Hematopoietic multipotent progenitor cell treated with erythropoietin and hydrocortisone succinate and interleukin-3 and kit ligand, for 6 days (in vitro differentiated cells): ENCODE measurements at places on chromosomes 12 and 14.

DNA sequence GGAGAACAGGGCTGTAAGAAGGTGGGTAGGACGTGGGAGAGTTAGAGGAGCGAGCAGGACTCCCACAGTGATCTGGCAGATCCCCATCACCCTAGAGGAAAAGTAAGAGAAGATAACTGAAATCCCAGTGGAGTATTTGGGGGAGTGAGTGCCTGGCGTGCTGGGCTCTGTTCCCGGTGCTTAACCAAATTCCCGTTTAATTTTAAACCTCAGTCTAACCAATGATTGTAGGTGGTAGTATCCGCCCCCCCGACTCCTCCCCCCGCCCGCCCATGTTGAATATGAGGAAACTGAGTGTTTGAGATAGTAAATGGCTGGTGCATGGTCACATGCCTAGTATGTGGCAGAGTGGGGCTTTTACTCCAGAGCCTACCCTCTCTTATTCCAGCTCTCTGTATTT, 1.2 kb downstream of the TARBP2 start:
- DNase-seq, result no peak

- no peak for DNase-seq
These were observed 25.9 kb downstream of the SPX start for GRCh38 chr12:21551841-21552465.

- no peak for DNase-seq
These were observed 19.9 kb downstream of the ZNF605 start for GRCh38 chr12:132936163-132936562.

DNA sequence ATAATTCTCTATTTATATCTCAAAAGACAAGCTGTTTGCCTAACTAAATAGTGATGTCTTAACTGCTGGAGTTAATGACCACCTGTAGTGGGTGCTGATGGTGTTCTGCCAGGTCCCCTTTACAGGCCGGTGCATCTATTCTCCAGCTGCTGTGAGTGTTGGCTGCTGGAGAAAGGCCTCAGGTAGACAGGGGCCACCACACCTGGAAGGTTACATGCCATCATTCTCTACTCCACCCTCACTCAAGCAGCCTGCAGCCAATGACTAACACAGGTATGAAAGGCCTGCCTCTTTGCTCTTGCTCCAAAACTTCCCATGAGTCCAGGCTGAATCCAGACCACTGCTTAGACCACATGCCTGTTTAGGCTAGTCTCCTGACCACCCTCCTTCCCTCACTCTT, 73.9 kb downstream of the RPS6KA5 start:
- no peak for DNase-seq

DNA sequence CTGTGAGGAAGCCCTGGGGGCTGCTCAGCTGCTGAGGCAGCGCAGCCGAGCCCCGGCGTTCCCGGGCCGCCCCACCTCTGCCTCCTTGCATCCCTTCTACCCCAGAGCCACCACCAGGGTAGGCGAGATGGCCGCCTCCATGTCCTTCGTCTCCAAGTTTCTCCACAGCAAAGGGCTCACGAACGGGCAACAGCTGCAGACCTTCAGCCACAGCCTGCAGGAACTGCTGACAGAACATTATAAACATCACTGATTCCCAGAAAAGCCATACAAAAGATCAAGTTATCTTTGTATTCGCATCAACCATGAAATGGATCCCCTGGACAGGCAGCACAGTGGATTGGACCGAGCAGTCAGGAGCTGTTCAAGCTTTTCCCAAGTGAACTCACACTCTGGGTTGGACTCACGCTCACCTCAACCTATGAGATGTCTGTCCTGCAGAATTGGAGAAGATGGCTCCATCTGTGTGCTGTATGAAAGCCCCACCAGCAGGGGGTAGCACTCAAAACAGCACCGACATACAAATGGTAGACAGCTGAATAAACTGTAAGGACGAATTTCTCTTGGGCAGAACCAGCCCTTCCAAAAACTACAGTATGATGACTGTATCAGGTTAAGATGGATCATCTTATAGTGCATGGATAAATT, 19.4 kb upstream of the A2M start:
- DNase-seq, result peak; percentile 10

DNA sequence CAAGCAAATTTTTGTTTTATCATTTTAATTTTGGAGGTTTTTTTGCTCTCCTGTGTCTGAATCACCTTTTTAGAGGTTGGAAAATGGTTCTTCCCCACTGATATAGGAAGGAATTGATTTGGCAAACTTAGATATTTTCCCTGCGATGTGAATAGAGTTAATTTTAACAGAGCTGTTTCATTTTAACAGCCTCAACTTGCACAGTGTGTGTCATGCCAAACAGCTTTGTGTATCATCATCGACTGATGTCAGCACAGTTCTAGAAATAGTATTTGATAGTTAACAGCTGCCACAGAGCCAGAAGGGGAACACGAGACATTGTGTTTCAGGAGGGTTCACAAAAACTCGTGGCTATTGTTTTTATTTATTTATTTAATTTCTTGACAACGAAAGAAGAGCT, 243.1 kb upstream of the FOXN3 start:
- no peak for DNase-seq

DNA sequence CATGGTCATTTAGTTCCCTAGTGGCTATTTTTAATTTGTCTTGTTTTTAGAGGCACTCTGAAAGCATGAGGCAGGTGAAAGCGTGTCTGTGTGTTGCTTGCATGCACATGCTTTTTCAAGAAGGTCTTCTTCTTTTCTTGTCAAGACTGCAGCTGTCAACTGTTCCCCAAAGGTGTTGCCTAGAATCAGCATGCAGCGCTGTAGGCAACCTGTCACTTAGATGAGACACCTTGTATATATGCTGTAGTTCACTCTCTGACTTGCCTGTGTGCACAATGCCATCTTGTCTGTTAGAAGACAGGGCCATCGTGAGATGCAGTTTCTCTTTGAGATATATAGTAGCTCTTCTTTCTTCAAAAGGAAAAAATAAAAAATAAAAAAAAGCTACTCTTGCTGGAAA, 885.7 kb downstream of the DIO2 start:
- DNase-seq, result no peak

DNA sequence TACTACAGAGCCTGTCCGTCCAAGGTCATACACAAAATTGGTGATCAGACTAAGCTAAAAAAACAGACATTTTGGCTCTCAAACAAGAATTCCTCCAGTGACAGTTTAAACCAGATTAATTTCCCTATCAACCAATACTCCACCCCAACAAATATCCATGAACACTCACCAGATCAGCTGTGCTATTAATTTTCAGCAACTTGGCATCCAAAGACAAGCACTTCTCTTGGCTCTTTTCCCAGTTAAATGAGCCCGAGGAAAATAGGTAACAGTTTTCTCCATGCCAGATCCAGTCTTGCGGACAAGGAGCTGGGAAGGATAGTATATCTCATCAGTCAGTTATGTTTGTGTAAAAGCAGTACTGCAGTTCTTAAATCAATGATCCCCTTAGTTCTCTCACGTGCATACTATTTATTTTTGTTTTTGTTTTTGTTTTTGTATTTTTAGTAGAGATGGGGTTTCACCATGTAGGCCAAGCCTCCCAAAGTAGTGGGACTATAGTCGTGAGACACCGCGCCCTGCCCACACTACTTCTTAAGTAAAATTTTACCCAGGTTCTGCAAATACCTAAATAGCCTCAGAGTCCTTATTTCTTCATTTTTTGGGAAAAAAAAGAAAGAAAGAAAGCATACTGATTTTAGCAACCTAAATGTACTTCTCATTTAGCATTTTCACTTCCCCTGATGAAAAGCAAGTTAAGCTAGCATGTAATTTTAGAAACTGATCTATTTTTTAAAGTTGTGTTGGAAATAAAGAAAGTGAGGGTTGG, 11.1 kb downstream of the OLR1 start:
- no peak for DNase-seq

DNA sequence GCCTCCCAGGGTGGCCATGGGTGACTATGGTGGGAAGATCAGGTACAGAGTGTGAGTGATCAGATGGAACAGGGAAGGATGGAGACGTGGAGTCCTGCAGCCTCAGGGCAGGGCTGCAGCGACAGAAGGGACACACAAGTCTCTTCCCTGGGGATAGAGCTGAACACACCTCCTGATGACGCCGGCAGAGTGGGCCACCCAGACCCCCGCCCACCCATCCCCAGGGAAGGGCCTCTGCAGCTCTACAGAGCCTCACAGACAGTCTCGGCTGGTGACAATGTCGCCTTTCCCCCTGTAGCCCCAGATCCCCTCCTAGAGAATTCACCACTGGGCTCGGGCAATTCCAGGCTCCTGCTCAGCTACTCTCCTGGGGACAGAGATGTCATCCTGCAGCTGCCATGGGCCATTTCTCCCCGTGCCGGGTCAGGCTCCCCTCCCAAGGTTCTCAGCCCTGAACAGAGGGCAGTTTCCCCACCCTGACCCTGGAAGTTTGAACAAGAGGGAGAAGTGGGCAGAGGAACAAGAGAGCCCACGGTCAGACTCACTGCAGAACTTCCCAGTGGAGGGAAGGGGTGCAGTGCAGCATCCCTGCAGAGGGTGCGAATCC, 115.7 kb downstream of the NCOR2 start:
- no peak for DNase-seq

GRCh38 chr12:96015672-96016071, 19.5 kb upstream of the HAL start:
- DNase-seq, result peak; percentile 31

DNA sequence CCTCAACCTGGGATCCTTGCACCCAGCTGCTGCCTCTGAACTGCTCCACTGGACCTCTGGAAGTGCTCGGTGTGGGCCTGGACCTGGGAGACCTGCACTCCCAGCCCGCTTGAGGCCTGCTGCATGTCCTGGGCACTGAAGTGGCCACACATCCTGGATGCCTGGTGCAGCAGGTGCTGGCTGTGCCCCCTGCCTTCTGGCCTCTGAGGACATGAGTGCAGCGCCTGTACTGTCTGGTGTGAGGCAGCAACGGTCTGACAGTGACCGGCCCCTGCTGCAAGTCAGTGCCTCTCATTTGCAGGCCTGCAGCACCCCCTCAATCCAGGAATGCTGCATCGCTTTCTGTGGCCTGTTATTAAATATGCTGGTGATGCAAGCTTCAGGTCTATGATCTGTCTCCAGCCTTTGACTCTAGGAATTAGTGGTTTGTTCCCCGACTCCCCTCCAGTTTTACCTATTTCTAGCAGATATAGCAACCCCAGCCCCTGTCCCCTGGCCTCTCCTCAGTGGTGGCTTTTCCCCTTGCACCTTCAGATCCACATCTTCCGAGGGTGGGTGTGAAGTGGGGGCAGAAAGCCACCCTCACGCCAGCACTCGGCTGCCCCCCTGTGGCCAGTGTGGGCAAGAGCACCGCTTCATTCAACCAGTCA, 3.6 kb downstream of the SMIM41 start:
- DNase-seq, result peak; percentile 76

DNA sequence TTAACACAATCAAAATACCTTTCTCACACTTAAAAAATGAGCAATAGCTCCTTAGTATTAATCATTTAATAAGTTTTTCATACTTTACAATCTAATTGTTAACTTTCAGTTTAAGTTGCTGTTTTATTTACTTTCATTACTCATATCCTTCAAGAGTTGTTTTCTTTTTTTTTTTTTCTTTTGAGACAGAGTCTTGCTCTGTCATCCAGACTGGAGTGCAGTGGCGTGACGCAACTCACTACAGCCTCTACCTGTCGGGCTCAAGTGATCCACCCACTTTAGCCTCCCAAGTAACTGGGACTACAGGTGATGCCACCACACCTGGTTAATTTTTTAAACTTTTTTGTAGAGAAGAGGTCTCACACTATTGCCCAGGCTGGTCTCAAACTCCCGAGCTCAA, 16.1 kb downstream of the ZBTB1 start:
- no peak for DNase-seq

GRCh38 chr14:58401587-58401986, 5.9 kb downstream of the TOMM20L start:
- peak; percentile 24 for DNase-seq

DNA sequence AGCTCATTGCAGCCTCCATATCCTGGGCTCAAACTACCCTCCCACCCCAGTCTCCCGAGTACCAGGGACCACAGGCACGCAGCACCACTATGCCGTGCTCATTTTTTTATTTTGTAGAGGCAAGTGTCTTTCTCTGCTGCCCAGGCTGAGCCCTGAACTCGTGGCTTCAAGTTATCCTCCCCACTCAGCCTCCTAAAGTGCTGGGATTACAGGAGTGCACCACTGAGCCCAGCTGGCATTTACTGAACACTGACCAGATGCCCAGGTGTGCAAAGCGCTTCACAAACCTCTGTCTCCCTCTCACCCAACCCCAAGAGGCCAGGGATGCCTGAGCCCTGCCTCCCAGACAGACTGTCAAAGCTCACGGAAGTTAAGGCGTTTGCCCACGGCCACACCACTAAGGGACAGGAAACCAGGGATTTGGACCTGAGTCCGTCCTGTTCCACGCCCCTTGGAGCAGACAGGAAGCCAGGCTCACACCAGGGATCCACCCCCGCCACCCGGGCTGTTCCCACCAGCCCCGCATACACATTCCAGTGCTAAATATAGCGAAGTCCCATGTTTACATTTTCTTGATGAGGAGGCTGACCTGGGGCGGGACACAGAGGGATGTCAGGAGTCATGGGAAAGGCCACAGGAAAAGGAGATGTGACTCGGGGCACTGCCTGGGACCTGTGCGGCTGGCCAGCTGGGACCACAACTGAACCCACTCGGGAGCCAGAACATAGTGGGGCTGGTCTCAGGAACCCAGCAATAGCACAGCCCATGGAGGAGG, 51.2 kb downstream of the TESC start:
- no peak for DNase-seq

GRCh38 chr14:96191353-96191752, 13.3 kb upstream of the BDKRB2 start:
- DNase-seq, result no peak

DNA sequence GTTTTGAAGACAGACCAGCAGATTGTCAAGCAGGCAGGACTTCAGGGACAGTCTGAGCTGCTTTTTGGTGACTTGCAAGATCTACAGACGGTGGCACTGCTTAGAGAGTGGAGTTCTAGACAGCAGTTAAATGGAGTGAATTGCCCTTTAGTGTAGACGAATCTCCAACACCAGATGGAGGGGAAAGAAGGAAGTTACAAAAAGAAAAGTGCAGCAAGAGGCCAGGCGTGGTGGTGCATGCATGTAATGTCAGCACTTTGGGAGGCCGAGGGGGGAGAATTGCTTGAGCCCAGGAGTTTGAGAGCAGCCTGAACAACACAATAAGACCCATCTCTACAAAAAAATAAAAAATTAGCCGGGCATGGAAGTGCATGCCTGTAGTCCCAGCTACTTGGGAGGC, 8.4 kb upstream of the HHIPL1 start:
- no peak for DNase-seq

- DNase-seq, result no peak
These were observed 937.8 kb downstream of the BCL11B start for GRCh38 chr14:98334186-98334585.

GRCh38 chr12:7130701-7131501, 730 bp downstream of the CLSTN3 start:
- peak; percentile 68 for DNase-seq
